ENCODE measurements at places on chromosomes 1 and 21.

- DNase-seq, result no peak
These were observed 767.0 kb downstream of the MRPL39 start for GRCh38 chr21:24840287-24840686.

DNA sequence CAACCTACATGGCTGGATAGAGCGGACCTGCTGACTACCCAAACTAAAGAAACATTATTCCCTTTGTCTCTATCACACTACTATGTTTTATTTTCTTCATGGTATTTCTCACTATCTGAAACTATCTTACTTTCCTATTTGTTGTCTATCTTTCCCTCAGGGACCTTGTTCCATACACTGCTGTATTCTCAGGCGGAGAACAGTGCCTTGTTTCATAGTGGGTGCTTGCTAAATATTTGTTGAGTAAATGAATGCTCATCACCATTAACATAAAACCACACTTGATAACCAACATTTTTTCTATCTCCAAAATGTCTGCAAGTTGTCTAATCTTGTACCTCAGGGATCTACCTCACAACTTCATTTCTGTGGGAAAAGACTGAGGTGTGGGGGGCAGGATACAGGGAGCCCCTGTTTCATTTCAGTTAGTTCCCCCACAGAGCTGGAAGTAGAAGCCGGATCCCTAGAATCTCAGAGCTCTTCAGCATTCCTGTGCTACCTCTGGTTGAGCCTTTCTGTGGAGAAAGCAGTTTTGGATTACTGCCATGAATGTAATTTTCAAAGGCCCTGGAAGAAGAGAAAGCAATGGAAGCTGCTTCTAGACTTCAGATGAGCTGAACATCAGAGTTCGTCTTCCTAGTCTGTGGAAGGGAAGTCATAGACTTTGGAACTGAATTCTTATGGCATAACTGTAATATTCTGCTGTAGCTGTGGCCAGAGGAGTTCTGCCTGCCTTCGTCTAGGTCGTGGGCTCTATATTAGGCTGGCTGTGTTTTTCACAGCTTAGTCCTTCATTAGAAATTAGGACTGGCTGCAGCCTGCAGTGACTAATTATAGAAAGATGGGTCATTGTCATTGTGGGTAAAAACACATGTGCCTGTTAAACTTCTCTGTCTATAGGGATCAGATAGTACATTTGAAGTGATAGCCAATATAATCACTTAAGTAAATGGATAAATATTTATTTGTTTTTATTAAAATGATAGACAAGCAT, 293.2 kb upstream of the SGIP1 start:
- DNase-seq, result no peak

GRCh38 chr1:56029319-56030003, 549.9 kb downstream of the PLPP3 start:
- DNase-seq, result no peak

- no peak for DNase-seq
These were observed 60.3 kb upstream of the LRRC8D start for GRCh38 chr1:89760496-89760895.

DNA sequence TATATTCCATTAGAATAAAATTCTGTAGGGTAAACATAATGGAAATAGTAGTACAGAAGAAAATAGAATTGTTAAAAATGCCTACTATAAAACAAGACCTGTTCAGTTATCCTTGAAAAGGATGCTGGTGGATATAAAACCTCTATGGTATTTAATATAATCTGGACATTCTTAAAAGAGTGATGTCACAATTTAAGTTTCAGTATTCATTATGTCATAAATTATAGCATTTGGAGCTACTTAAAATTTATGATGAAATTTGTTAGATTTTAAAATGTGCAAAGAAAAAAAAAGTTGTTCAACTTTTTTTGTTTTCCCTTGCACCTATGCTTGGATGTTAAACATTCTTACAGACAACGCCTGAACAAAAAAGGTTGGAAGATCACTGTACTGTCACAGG, 50.3 kb downstream of the USP48 start:
- no peak for DNase-seq

DNA sequence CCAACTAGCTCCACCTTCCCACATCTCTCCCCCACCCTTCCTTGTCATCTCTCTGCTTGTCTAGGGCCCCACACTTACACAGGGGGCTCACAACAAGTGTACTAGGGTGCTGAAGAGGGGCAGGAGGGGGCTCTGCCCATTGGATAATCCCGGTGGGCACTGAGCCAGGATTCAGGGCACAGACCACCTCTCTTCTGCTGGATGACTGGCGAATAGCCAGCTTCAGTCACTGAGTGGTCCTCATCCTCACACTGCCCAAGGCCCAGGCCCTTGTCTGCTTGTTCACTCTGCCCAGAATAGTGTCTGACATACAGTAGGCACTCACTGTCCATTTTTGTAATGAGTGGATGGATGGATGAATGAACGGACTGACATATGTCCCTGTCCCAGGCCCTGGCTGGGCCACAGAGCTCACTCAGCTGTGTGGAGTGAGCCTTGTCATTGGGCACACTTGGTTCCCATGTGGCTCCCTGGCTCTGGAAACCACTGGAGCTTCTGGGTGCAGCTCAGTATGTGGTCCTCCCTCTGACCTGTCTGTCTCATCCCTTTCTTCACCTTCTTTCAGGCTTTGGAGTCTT, 36.6 kb downstream of the FOXO6 start:
- DNase-seq, result no peak

DNA sequence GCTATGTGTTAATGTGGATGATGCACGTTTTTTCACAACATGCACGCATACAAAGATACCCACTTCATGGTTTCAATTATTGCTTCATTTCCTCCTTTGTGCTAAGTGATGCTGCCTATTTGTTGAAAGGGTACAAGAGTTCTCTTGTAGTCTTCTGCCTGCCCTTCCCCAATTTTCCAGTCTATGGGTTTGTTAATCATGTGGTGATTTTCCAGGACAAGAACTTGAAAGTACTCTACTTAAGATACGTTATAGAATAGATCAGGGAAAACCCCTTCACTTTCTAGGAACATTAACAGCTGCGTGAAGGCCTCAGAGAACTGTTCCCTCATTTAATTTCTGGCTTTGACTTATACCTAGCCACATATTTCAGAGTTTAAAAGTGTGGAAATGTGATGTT, 52.1 kb upstream of the SLC44A3 start:
- no peak for DNase-seq

GRCh38 chr1:160971618-160972056, 17.0 kb upstream of the ITLN2 start:
- DNase-seq, result no peak

DNA sequence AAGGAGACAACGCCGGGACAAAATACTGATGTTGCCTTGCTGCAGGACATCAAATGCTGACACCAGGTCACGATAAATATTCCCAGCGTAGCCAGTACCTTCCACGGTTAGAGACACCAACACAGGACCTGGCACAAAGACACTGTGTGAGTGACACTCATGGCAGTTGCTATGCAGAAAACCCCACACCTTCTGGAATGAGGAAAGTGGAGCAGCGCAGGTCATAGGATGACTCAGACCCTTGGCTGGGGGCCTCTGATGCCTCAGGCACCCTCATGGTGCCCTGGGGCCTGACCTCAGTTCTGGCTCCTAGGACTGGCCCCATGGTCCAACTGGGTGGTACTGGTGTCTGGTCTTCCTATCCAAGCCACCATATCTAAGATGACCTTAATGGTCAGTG, 7.0 kb downstream of the DCST2 start:
- no peak for DNase-seq

- no peak for DNase-seq
These were observed 7.2 kb downstream of the VANGL1 start for GRCh38 chr1:115648717-115649691.

GRCh38 chr1:36390411-36390810, 4.7 kb upstream of the STK40 start:
- no peak for DNase-seq

DNA sequence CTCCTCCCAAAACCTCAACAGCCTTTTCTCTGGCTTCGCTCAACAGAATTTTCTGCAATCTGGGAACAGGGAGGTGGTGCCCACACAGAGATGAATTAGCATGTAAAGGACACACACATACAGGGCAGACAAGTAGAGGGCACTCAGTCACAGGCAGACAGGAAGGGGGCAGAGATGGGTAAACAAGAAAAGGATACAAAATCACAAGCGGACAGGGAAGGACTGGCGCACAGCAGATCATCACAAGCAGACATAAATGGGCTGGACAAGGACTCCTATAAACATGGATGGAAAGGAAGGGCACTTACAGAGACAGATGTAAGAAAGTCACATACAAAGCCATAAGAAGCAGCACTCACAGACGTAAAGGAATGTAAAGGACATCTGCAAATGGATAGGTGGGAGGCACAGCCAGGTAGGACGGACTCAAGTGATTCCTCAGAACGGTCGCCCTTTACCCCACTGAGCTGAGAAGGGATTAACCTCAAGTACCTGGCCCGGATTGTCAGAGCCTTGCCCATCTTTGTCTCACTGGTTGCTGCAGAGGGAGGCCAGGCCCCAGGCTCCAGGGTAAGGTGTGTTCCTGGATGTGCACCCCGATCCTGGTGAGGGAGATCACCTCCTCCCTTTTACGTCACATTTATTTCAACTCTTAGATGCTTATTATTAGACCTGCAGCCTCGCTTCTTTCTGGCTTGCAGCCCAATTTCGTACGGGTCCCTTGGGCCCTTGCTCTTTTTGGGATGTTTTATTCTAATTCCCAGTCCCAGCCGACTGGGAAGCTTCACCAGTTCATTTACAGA, 836 bp upstream of the PRCC start:
- no peak for DNase-seq

DNA sequence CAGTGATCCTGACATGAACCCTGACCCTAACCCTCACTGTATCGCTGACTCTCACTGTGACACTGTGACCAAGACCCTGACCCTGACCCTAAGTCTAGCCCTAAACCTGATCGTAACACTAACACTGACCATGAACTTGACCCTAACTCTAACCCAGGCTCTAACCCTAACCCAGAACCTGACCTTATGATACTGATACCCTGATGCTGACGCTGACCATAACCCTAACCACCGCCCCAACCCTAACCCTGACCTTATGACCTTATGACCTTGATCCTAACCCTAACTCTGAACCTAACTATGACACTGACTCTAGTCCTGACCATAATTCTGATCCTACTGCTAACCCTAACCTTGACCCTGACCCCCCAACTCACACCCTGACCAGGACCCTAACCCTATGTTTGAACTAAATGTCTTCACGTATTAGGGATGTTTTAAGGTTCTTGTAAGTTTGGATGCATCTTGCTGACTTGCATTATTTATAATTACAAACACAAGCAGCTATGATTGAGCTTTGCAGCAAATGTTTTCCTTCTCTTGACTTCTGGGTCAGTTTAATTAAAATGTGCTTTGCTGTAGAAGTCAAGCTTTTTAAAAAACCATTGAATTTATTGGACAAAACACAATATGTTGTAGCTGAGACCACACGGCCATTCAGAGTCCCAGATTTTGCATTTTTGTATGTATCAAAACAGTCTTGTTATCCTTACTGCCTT, 23.9 kb upstream of the PRSS38 start:
- DNase-seq, result no peak

DNA sequence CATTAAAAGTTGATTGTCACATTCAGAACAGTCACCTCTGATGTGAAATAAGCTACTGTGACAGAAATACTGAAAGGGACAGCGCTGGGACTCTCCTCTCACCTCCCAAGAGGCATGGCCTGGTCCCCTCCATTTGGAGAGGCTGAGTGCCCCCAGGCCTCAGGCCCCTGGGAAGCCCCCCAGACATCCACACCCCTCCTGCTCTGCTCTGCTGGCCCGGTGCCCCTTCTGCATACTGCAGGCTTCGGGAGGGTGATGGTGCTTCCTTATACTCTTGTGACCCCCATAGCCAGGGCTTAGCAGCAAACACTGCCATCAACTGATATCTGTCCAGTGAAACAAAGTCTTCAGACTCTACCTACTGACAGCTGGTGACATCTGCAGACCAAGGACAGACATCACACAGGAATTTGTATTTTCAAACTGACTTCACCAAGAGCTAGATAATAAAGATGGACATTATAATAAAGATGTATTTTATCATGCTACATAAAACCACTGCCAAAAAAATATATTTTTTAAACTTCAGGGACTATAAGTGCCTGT, 36.9 kb downstream of the C2CD2 start:
- no peak for DNase-seq

- no peak for DNase-seq
These were observed 57.6 kb downstream of the KIF1B start for GRCh38 chr1:10267921-10268320.
